Neural crest cell (in vitro differentiated cells): ENCODE measurements at places on chromosomes 3 and 15. TPM values are rescaled to one million over a fixed set of nuclear protein-coding genes. Genes with fewer than 3 reads are reported as not detected.

The AADACL2 gene
- total RNA-seq, result not detected in 2 replicates

The ARHGAP11A gene
- 95.2 and 96.0 TPM in 2 replicates for total RNA-seq

The CXCR6 gene
- total RNA-seq, result not detected in 2 replicates

The SCAANT1 gene
- not detected in 2 replicates for total RNA-seq

The GPR62 gene
- 0.18 and 0.23 TPM in 2 replicates for total RNA-seq

The C3orf22 gene
- not detected in 2 replicates for total RNA-seq

The ZNF662 gene
- not detected in 2 replicates for total RNA-seq

The TLR9 gene
- total RNA-seq, result 0.16 TPM in 1 of 2 replicates, not detected in the other

The TMEM108 gene
- 5.3 and 5.8 TPM in 2 replicates for total RNA-seq

The GNAT1 gene
- not detected in 2 replicates for total RNA-seq

The THAP10 gene
- total RNA-seq, result 6.7 and 7.5 TPM in 2 replicates

The ALDH1A3 gene
- total RNA-seq, result 8.0 and 9.2 TPM in 2 replicates

The NIT2 gene
- total RNA-seq, result 41.5 and 44.8 TPM in 2 replicates

The CPLX3 gene
- total RNA-seq, result not detected in 2 replicates

The UPK1B gene
- not detected in 2 replicates for total RNA-seq

The NAALADL2 gene
- 2.8 and 4.3 TPM in 2 replicates for total RNA-seq

The ONECUT1 gene
- 36.5 and 41.6 TPM in 2 replicates for total RNA-seq

The HDC gene
- 2.6 and 3.5 TPM in 2 replicates for total RNA-seq

The CACNA1D gene
- 1.1 and 2.3 TPM in 2 replicates for total RNA-seq

The CD96 gene
- total RNA-seq, result not detected in 2 replicates

The MCF2L2 gene
- 1.5 and 2.1 TPM in 2 replicates for total RNA-seq

The KCTD6 gene
- 13.5 and 18.2 TPM in 2 replicates for total RNA-seq

The LIPH gene
- total RNA-seq, result not detected in 2 replicates

The CLDN18 gene
- not detected in 2 replicates for total RNA-seq

The SIDT1 gene
- 0.23 and 0.41 TPM in 2 replicates for total RNA-seq

The GABRB3 gene
- total RNA-seq, result 19.8 and 23.7 TPM in 2 replicates

The TMEM45A gene
- total RNA-seq, result 18.2 and 18.7 TPM in 2 replicates

The SAMMSON gene
- total RNA-seq, result not detected in 2 replicates

The PIERCE2 gene
- total RNA-seq, result 2.0 and 2.7 TPM in 2 replicates

The SLC12A1 gene
- total RNA-seq, result 0.16 and 0.20 TPM in 2 replicates

The PLSCR2 gene
- not detected in 2 replicates for total RNA-seq

The AGTR1 gene
- total RNA-seq, result 2.1 and 2.3 TPM in 2 replicates

The CMTM8 gene
- 4.4 TPM in 2 replicates for total RNA-seq

The CD276 gene
- 184 and 199 TPM in 2 replicates for total RNA-seq

The ACP3 gene
- total RNA-seq, result not detected in 2 replicates

The DAZL gene
- not detected in 2 replicates for total RNA-seq

The DUOXA2 gene
- not detected in 2 replicates for total RNA-seq

The CNTN3 gene
- 0.50 and 0.61 TPM in 2 replicates for total RNA-seq
